ENCODE measurements at places on chromosomes 4 and X.

DNA sequence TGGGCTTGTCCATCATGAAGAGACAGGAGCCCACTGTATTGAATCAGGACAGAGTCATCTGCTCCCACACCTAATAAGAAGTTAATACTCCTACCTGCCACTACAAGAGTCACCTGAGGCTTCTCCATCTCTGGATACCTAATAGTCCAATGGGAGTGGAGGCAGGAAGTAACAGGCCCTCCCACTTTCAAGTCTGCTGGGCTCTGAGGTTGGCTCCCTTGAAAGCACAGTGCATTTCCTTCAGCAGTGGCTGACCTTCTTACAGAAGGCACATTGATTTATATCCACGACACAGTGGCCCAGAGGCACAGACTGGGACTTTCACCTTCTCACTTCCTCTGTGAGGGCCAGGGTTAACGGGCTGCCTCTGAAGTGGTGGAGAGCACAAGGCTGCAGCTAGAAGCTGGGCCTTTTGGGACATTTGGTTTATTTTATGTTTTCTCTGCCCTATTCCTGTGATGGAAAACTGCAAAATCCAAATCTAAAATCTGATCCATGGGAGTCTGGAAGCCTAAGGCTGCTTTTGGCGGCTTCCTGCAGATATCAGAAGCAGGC is 38.1 kb downstream of the FRG2 start:
- no peak for DNase-seq

DNA sequence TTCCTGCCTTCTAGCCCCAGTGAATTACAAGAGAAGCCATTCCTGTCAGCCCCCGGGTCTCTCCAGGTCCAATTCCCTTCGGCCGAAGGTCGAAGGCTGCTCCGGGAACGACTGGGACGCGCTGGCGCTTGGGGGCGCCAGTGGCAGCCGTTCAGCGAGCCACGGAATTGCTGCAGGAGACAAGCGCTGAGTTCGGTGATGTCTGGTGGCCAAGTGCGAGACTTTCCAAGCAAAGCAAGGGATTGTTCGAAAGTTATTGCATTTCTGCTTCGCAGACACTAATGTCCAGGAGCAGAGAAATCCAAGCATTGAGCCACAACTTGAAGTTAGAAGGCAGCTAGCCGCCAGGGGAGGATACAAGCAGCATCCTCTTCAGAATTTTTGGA is 1.1 kb upstream of the DKK2 start:
- peak; percentile 45 for DNase-seq

GRCh38 chrX:40168480-40169011 is 70.8 kb upstream of the BCOR start:
- no peak for DNase-seq

GRCh38 chr4:118727360-118727759 is 42.2 kb downstream of the METTL14 start:
- DNase-seq = no peak

GRCh38 chrX:33082371-33082770 is 129.0 kb downstream of the DMD start:
- DNase-seq = no peak

All from Right ventricle myocardium superior (tissue), 1 donor.